ENCODE measurements at places on chromosomes 7 and 10.

GRCh38 chr7:6556196-6556595 is 4.9 kb upstream of the GRID2IP start:
- no peak for DNase-seq

DNA sequence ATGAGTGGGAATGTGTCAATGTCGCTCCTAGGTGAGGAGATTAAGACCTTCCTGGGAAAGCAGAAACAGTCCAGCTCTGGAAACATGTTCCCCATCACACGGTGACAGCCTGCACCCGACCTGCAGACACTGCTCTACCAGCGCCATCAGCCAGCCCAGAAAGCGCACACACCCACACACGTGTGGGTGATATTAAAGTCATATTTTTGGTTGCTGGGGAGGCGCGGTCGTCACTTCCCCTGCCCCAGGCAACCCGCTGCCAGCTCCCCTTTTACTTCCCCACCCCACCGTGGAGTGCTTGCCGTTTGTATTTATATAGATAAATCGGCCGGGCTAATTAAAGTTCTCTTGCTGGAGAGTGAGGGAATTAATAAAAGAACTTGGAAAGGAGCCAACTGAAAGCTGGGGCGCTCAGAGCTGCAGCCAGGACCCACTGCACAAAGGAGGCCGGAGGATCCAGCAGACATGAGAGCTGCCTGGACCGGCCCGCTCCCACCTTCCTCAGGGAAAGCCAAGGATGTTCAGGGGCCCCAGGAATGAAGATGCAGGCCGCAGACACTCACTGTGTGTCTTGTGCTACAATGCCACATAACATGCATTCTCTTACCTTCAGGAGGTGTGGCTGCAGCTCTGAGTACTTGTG is 145.2 kb upstream of the UNC5B start:
- no peak for DNase-seq

GRCh38 chr7:39816462-39817060 is 133.5 kb upstream of the CDK13 start:
- no peak for DNase-seq

DNA sequence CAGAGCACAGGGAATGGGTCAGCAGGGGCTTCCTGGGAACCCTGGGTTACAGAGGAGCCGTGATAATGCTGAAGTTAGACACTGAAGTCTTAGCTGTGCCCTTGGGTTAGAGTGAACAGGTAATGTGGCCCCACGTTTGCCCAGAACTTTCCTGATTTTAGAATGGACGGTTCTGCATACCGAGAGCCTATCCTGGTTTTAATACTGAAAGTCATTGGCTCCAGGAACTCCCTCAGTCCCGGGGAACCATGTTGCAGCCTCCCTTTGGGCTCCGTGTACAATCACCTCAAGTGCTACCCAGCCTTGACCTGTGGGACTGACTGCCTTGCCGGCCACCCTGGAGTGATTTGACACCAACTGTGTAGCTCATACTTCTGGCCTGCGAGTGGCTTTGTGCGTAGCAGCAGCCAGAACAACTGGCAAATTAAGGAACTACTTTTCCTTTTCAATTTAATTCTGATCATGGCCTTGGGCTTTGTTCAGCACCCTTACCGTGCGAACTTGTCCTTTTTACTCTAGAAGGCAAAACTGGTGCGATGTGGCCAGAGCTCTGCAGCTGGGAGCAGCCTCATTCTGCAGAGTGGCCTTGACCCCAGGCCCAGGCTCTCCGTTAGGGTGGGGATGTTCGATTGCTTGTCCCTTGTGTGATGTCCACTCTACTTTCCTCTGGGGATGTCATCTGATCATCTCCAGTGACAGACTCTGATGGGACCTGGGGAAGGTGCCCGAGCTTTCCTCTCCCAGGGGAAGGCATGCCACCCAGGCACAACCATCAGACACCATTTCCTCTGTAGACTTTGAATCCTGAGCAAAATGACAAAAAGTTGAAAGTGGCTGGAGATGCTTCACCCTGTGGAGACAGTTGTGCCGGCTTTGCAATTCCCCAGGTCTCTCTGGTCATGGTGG is 265.9 kb downstream of the GLRX3 start:
- no peak for DNase-seq

DNA sequence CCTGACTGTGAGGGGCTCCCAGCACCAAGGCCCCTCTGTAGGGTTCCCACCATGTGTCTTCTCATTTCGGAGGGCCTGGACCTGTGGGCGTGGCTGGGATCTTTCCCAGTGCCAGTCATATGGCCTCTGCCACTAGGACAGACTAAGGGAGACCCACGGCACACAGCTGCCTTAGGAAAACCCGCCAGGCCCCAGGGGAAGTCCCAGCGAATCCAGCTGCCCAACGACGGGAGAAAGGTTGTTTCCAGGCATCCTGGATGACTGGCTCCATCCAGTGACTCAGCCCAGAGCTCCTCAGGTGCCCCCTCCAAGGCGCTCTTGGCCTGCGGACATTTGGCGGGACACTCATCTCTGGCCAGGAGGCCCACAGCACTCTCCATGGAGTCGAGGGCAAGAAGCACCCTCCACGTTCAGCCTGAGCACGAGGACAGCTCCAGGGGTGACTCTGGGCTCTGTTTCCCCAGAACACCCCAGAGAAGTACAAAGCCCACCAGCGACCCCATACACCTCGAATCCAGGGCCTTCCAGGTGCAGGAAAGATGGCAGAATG is 39.9 kb downstream of the PWWP2B start:
- DNase-seq: no peak

GRCh38 chr7:82566752-82567151 is 123.2 kb upstream of the CACNA2D1 start:
- DNase-seq: no peak

- DNase-seq: no peak
These were observed 63.5 kb downstream of the REEP3 start for GRCh38 chr10:63584725-63585035.

DNA sequence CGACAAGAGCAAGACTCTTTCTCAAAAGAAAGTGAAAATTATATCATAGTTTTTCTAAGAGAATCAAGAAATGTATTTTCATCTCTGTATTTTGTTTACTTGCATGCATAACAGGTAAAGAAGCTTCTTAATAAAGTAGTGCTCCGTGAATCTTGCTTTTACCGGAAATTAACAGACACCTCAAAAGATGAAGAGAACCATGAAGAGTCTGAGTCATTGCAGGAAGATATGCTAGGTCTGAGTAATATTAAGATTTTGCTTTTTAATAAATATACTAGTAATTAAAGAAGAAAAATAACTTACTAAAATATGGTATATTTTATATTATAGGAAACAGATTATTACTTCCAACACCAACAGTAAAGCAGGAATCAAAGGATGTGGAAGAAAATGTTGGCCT is 39.5 kb upstream of the STOX1 start:
- DNase-seq: no peak

DNA sequence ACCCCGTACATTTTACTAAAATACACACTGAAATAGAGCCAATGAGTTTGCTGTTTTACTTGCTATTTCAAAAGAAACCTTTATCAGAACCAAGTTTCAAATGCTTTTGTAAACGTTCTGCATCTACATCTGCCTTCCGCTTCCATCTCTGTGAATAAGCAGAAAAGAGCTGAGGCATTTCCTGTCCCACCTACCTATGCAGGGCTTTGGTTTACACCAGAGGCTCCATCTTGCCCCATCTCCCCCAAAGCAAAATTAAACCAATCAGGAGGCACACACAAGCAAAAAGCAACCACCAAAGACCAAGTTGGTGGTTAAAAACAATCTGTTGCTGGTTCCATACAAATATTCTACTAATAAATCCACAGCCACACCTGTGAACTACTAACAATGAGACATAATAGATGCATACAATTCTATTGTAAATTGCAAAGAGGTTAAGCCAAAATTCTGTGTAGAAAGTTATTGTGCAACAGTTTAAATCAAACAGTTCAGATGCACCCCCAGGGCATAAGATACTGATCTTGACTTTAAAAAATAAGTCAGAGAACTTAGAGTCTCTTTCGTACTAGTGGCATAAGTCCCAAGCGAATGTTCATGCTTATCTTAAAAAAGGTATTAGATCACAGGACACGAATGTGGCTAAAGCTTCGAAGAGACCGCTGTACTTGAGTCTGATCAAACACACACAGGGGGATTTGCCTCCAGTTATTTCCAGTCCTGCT is 83.9 kb downstream of the FGFR2 start:
- no peak for DNase-seq
